Endothelial cell (in vitro differentiated cells): ENCODE measurements at places on chromosomes 6 and 20. TPM values are rescaled to one million over a fixed set of nuclear protein-coding genes. Genes with fewer than 3 reads are reported as not detected.

Gene PERP
- 11.4 TPM for total RNA-seq

Gene ZSCAN16
- total RNA-seq, result 6.5 TPM

Gene C20orf144
- total RNA-seq, result not detected

Gene PLA2G7
- 0.21 TPM for total RNA-seq

Gene KIF13A
- 139 TPM for total RNA-seq

Gene SSTR4
- total RNA-seq, result not detected

- H3K27me3 ChIP-seq, result no peaks in the 10 kb centered on the region
- peaks cover 3% of the 10 kb centered on the region for H3K4me1 ChIP-seq
- peaks cover 9% of the 10 kb centered on the region for H3K36me3 ChIP-seq
- no peak overlapping the region for H3K4me3 ChIP-seq
- DNase-seq, result peak; percentile 70
- H3K27ac ChIP-seq, result no peak overlapping the region
These were observed 12.7 kb downstream of the SAYSD1 start for GRCh38 chr6:39102071-39102820.

DNA sequence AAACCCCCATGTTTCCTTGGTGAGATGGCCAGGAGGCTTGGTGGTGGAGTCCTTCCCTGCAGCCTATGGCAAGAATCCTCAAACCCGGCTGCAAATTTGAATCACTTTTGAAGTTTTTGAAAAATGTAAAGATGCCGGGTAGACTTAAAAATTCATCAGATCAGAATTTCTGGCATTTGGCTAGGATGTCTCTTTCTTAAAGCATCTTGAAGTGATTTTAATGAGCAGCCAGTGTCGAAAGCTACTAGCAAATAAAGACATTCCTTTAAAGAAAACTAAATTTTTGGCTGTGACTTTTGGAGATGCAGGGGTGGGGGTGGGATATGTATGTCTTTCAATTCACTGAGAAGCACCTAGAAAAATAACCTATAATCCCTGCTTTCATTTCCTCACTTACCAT is 25.6 kb upstream of the NOX3 start:
- no peaks in the 10 kb centered on the region for H3K27me3 ChIP-seq
- H3K4me3 ChIP-seq, result no peak overlapping the region
- H3K27ac ChIP-seq, result no peak overlapping the region
- DNase-seq, result no peak
- no peaks in the 10 kb centered on the region for H3K4me1 ChIP-seq
- H3K36me3 ChIP-seq, result no peaks in the 10 kb centered on the region

DNA sequence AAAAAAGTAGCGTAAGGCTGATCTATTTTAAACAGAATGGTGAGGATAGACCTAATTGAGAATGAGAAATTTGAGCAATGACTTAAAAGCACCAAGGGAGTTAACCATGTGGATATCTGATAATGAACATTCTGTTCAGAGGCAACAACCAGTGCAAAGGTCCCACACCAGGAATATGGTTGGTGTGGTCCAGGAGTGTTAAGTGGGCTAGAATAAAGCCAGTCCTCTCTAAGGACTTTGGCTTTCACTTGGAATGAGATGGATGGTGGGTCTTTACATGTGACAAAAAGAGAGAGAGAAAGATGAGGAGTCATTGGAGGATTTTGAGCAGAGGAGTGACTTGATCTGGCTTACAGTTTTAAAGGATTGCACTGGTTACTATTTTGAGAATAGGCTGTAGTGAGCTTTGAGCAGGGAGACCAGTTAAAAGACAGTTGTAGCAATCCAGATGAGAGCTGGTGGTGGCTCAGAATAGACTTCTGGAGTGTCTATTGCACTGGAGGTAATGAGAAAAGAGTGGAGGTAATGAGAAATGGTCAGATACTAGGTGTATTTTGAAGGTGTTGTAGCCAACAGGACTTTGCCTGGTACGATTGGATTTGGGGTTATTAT is 89.8 kb downstream of the SCAF8 start:
- no peak overlapping the region for H3K4me3 ChIP-seq
- peak overlapping the region; percentile 11 for H3K27ac ChIP-seq

DNA sequence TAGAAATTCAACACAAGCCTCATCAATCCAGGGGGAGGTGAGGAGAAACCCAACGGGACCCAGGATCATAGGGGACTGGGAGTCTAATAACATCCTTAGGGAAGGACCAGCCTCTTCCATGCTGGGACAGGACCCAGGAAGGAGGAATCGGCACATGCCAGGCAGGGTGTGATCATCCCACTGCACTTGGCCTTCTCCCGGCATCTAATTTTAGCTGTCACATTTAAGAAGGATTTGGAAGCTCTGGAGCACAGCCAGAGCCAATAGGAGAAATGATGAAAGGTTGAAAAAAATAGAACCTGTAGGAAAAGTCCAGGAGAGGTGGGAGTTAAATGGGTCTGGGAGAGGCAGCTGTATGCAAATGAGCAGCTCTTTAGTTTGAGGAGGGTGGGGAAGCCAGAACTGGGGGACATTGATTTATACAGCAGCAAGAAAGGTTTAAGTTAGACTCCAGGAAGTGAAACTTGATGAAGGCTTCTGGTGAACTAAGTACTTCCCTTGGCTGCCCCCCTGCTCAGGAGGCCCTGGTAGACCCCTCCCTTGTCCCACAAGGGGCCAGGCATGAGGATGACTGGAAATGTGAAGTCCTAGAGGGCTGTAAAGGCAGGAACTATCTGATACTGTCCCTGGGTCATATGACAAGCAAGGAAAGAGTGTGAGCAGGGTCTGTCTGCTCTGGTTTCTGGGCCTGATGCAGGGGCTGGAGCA is 260.3 kb downstream of the LRFN2 start:
- no peak overlapping the region for H3K4me3 ChIP-seq
- H3K4me1 ChIP-seq, result peaks cover 28% of the 10 kb centered on the region
- H3K27me3 ChIP-seq, result peaks cover 5% of the 10 kb centered on the region
- no peak for DNase-seq
- peak overlapping the region; percentile 31 for H3K27ac ChIP-seq
- no peaks in the 10 kb centered on the region for H3K36me3 ChIP-seq

GRCh38 chr20:45823949-45824835 is 2.9 kb downstream of the TNNC2 start:
- no peaks in the 10 kb centered on the region for H3K36me3 ChIP-seq
- no peaks in the 10 kb centered on the region for H3K4me1 ChIP-seq
- H3K27ac ChIP-seq, result no peak overlapping the region
- H3K4me3 ChIP-seq, result no peak overlapping the region
- H3K27me3 ChIP-seq, result peaks cover 5% of the 10 kb centered on the region

DNA sequence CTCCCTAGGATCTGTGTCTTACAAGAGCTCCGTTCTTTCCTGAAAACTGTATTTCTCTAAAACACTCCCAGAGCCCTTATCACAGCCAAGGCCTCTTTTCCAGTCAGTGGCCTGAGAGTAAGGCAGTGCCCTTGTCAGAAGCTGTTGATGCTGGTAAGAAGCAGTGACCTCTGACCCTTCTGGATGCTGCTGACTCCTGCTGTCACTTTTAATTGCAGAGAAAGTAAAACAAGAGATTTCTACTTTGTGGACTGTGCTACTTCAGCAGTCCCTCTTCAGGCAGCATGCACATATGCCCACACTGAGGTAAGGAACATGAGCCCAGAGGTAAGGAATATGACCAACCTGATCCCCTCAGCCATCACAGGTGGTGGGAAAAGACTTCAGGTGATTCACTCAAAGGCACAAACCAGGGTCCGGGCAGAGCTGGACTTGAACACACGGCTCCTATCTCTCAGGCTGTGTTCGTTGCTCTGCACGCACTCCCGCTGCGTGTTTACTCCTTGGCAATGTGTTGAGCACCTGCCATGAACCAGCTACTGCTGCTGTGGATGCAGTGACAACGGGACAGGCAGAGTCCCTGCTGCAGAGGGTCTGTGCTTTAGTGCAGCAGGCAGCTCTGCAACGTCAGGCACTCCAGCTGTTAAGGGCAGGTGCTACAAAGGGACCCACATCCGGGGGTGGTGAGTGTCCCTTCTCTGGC is 201.9 kb upstream of the CST7 start:
- no peak for DNase-seq
- no peak overlapping the region for H3K4me3 ChIP-seq
- H3K36me3 ChIP-seq, result no peaks in the 10 kb centered on the region
- no peaks in the 10 kb centered on the region for H3K27me3 ChIP-seq
- H3K27ac ChIP-seq, result no peak overlapping the region

- no peak for DNase-seq
- H3K27ac ChIP-seq, result no peak overlapping the region
- no peak overlapping the region for H3K4me3 ChIP-seq
- no peaks in the 10 kb centered on the region for H3K4me1 ChIP-seq
These were observed 754.7 kb downstream of the DHX35 start for GRCh38 chr20:39716796-39717341.

GRCh38 chr20:16710781-16711180 is 19.0 kb upstream of the SNRPB2 start:
- DNase-seq, result no peak
- H3K36me3 ChIP-seq, result peaks cover 7% of the 10 kb centered on the region
- no peak overlapping the region for H3K4me3 ChIP-seq
- H3K27me3 ChIP-seq, result no peaks in the 10 kb centered on the region
- H3K4me1 ChIP-seq, result no peaks in the 10 kb centered on the region

DNA sequence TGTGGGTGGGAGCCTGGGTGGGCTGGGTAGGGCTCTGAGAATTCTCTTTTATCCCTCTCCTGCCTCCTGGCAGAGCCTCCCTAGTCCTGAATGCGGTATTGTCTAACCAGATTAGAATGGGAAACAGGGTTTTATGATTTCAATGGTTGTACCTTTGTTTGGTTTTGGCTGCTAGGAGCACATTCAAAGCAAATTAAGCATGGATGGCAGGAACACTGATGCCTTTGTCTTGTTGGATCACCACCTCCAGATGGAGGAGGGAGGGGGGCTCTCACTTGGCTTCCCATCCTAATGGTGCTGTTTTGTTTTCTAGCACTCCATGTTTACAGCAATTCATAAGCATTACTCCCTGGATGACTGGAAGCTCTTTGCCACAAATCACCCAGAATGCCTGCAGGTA is 11.6 kb downstream of the GMPR start:
- H3K36me3 ChIP-seq, result no peaks in the 10 kb centered on the region
- H3K4me3 ChIP-seq, result no peak overlapping the region
- no peak for DNase-seq
- H3K4me1 ChIP-seq, result no peaks in the 10 kb centered on the region
- no peaks in the 10 kb centered on the region for H3K27me3 ChIP-seq

GRCh38 chr6:169221264-169221663 is 32.4 kb downstream of the THBS2 start:
- no peak for DNase-seq
- H3K36me3 ChIP-seq, result peaks cover 4% of the 10 kb centered on the region
- peaks cover 5% of the 10 kb centered on the region for H3K27me3 ChIP-seq

GRCh38 chr20:57680131-57680716 is 29.6 kb downstream of the PMEPA1 start:
- peaks cover 78% of the 10 kb centered on the region for H3K4me1 ChIP-seq
- H3K27ac ChIP-seq, result no peak overlapping the region
- H3K4me3 ChIP-seq, result no peak overlapping the region
- peaks cover 32% of the 10 kb centered on the region for H3K36me3 ChIP-seq
- H3K27me3 ChIP-seq, result peaks cover 16% of the 10 kb centered on the region

DNA sequence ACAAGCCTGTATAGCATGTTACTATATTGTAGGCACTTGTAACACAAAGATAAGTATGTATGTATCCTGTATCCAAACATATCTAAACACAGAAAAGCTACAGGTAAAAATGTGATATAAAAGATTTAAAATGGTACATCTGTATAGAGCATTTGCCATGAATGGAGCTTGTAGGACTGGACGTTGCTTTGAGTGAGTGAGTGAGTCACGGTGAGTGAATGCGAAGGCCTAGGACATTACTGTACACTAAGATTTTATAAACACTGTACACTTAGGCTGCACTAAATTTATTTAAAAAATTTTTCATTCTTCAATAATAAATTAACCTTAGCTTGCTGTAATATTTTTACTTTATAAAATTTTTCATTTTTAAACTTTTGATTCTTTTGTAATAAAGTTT is 136.9 kb downstream of the NKAIN2 start:
- no peaks in the 10 kb centered on the region for H3K36me3 ChIP-seq
- no peaks in the 10 kb centered on the region for H3K27me3 ChIP-seq
- no peak for DNase-seq
- H3K27ac ChIP-seq, result no peak overlapping the region
- no peak overlapping the region for H3K4me3 ChIP-seq

DNA sequence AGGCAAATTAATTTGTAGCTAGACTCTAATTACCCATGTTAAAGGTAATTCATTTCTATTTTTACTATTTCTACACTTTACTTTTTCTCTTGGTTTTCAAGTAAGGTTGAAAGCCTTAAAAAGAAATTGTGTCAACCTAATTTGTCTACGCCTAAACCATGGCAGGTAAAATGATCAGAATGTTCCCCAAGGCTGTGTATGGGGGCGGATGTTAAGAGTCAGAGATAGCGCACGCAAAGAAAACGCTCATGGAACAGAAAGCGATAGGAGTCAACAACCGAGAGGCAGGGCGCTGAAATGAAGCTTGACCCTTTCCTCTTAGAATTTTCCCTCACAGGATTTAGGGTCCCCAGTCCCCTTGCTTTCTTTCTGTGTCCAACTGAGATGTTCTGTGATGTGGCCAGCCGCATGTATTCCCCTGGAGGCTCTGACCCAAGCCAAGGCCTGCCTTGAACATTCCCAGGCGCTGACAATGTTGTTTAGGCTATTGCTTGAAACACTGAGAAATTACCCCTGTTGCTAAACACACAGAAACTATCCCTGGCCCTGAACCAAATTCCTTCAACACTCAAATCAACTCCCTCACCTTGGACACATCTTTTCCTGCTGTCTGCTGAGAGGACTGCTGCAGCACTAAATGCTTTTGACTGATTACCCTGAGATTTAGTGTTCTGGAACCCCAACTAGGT is 10.9 kb downstream of the PSMB1 start:
- H3K27me3 ChIP-seq, result no peaks in the 10 kb centered on the region
- DNase-seq, result no peak
- peaks cover 12% of the 10 kb centered on the region for H3K36me3 ChIP-seq
- no peaks in the 10 kb centered on the region for H3K4me1 ChIP-seq
- no peak overlapping the region for H3K27ac ChIP-seq
- H3K4me3 ChIP-seq, result no peak overlapping the region

DNA sequence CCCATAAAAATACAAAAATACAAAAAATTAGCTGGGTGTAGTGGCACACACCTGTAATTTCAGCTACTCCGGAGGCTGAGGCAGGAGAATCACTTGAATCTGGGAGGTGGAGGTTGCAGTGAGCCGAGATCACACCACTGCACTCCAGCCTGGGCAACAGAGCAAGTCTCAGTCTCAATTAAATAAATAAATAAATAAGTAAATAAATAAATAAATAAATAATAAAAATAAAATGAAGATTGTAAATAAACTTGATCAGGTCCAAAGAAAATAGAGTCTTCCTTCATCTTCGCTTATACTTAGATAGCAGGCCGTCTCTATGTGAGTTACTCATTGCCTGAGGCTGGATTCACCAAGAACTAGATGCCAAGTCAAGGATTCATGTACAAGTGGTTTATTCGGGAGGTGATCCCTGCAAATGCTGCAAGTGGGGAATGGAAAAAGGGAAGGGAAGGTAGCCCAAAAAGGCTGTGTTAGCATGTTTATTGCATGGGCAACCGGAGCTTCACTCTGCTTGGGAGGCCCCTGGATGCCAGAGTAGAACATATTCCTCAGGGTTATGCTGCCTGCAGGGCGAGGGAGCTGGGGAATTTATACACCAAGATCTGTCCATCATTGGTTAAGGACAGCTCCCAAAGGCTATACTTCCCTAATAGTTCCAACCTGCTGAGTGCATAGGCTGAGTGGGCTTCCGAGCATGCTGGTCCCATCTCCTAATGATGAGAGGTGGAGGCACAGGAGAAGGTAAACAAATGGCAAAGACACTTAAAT is 16.3 kb downstream of the PRND start:
- peaks cover 5% of the 10 kb centered on the region for H3K36me3 ChIP-seq
- H3K4me1 ChIP-seq, result peaks cover 15% of the 10 kb centered on the region
- H3K27ac ChIP-seq, result no peak overlapping the region
